ENCODE measurements at places on chromosomes 4 and X. TPM values are rescaled to one million over a fixed set of nuclear protein-coding genes. Genes with fewer than 3 reads are reported as not detected.

ATG4A gene
- 25.4 TPM for total RNA-seq

FHIP1A gene
- 0.53 TPM for total RNA-seq

GRIA2 gene
- not detected for total RNA-seq

CUL4B gene
- 76.4 TPM for total RNA-seq

GPR34 gene
- total RNA-seq, result not detected

RIBC1 gene
- 1.2 TPM for total RNA-seq

INTU gene
- total RNA-seq, result 3.5 TPM

CYSLTR1 gene
- not detected for total RNA-seq

SERPINA7 gene
- total RNA-seq, result not detected

KLHL13 gene
- 6.0 TPM for total RNA-seq

YY2 gene
- 0.29 TPM for total RNA-seq

NMU gene
- not detected for total RNA-seq

SPANXD gene
- total RNA-seq, result not detected

MAP9 gene
- total RNA-seq, result 6.6 TPM

BEX2 gene
- not detected for total RNA-seq

SHROOM4 gene
- total RNA-seq, result 1.2 TPM

SLITRK2 gene
- total RNA-seq, result not detected

ZNF718 gene
- total RNA-seq, result 3.4 TPM

FAM184B gene
- not detected for total RNA-seq

PABPC4L gene
- 0.53 TPM for total RNA-seq

TMPRSS11B gene
- not detected for total RNA-seq
